Germinal center (tissue), 1 donor: ENCODE measurements at places on chromosomes 1 and 21.

DNA sequence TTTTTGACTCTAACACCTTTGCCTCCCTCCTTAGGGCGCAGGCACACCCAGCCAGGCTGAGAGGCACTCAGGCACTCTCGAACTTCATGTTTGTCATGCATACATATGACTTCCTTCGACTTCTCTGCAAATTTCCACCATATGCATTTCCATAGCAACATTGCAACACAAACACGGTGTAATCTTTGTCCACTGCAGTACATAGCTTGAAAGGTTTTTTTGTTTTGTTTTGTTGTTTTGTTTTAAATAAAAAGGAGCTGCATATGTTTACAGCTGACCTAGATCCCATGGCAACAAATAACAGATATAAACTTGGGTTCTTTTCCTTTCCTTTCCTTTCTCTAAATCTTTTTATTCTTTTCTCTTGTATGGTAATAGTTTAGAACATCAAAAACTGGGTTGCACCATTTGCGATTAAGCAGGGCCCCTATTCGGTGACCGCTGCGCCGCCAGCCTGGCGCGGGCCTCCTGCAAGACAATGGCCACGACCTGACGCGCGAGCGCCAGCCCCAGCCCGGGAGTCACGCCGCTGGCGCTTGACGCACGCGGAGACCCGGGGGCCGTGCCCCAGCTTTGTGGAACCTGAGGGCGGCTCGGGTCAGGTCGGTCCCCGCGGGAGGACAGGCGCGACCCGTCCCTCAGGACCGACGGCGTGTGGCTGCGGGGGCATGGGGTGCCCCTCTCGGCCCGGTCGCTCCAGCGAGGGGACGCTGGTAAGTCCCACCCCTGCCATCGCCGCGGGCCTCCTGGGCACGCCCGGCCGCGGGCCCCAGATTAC is 35.2 kb downstream of the CCN1 start:
- DNase-seq: no peak

- no peak for DNase-seq
These were observed 138.3 kb upstream of the LMO4 start for GRCh38 chr1:87190402-87190801.

DNA sequence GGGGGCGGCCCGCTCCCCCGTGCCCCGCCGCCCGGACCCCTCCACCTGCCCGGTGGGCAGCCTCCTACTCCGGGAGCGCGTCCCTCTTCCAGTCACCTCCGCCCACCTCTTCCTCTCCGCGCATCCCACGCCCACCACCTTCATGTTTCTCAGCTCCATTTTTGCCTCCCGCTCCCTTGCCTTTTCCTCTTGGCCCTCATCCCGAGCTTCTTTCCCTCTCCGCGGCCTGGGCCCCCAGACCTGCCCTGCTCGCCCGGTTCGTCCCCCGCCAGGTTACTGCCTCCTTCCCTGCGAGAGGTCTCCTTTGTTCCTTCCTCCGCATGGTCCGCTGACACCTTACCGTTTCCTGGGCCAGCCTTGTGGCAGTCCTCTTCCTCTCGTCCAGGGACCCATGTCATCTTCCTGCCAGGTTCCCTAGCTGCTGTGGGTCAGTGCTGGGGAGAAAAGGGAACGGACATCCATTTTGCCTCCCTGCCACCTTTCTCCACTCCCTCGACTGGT is 563 bp downstream of the QSOX1 start:
- DNase-seq: no peak

DNA sequence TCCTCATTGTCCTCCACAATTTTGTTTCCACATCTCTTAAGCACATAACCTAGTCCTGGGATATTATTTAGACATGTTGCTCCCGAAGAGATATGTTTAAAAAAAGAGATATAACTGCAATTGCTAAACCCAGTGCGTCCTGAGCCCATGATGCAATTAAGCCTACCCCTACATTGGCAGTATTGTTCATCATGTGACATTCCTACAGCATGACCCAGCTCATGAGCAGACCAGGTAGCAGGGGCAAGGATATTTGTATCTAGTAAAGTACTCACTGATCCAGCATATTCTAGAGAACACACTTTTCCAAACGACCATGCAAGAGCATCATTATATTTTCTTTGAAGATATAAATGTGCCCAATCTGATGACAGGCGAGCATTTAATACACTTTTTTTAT is 1.2 kb downstream of the ADAM30 start:
- DNase-seq: no peak

- no peak for DNase-seq
These were observed 46.9 kb downstream of the HLX start for GRCh38 chr1:220926146-220926545.

GRCh38 chr1:241591317-241591716 is 48.9 kb downstream of the CHML start:
- no peak for DNase-seq

GRCh38 chr1:223524930-223525451 is 131.8 kb downstream of the CCDC185 start:
- DNase-seq: no peak

DNA sequence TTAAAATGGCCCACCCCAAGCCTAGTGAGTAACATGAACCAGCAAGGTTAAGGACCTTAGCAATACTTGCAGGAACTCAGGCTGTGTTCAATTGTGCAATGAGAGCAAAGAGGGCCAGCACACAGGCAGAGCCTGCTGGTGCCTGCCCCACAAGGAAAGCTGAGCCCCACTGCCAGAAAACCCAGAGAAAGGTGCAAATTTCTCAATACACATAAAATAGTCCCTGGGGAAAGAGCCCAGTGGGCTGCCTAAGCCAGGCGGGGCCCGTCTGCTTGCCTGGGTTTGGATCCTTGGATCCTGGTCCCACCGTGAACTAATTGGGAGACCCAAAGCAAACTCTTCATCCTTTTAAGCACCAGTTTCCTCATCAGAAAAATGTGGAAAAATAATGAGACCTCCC is 128.5 kb upstream of the CACNA1E start:
- DNase-seq: no peak

- no peak for DNase-seq
These were observed 50.9 kb downstream of the TOR1AIP2 start for GRCh38 chr1:179826626-179827280.

GRCh38 chr1:116999596-116999995 is 2.0 kb upstream of the CD101 start:
- no peak for DNase-seq

GRCh38 chr1:41319807-41320711 is 41.2 kb upstream of the FOXO6 start:
- DNase-seq: no peak

- no peak for DNase-seq
These were observed 1.3 kb downstream of the ADAMTS1 start for GRCh38 chr21:26843933-26844257.

DNA sequence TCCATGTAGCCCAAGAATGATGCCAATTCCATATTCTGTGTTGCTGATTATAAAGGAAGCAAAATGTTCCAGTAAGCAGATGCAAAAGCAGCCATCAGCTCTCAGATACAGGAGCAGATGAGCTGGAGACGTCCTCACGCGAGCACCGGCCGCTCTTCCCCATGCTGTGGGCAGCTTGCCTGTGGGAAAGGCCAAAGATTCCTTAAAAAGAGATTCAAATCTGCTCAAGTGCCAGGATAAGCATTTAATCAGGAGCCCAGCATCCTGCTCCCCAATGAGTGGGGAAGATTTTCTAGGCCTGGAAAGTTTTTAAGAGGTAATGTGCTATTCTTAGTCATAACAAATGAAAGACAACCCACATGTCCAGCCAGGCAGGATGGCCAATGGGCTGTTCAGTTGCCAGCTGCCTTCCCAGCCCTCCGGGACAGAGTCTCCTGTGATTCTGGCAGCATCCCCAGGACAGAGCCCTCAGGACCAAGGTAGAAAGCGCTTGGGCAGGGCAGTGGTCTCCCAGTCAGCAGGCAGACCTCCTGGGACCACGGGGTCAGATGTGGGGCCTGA is 108.2 kb upstream of the TMPRSS2 start:
- no peak for DNase-seq

DNA sequence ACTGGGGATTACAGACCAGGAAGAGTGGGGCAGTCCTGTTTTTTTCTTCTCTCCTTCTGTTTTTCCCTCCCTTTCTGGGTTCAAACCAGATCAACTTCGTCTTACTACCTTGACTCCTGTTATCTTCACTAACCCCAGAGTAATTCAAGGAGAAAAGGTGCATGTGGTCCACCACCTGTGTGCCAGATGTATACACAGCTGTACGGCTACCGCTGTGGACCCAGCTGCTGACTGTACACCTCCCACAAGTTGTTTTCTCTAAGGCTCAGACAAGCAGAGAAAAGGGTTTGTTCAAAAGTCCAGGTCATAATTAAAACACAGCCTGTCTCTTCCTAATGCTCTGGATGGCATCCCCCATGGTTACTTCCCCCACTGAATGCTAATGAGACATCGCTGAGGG is 102.1 kb downstream of the LMX1A start:
- DNase-seq: no peak

DNA sequence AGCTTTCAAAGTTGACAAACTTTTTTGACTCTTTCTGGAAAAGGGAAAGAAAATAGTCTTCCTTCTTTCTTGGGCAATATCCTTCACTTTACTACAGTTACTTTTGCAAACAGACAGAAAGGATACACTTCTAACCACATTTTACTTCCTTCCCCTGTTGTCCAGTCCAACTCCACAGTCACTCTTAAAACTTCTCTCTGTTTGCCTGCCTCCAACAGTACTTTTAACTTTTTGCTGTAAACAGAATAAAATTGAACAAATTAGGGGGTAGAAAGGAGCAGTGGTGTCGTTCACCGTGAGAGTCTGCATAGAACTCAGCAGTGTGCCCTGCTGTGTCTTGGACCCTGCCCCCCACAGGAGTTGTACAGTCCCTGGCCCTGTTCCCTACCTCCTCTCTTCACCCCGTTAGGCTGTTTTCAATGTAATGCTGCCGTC is 160.8 kb upstream of the SGIP1 start:
- DNase-seq: no peak

- no peak for DNase-seq
These were observed 391 bp upstream of the KIAA1614 start for GRCh38 chr1:180912211-180912800.

GRCh38 chr1:64162151-64162550 is 41.3 kb upstream of the UBE2U start:
- DNase-seq: no peak

DNA sequence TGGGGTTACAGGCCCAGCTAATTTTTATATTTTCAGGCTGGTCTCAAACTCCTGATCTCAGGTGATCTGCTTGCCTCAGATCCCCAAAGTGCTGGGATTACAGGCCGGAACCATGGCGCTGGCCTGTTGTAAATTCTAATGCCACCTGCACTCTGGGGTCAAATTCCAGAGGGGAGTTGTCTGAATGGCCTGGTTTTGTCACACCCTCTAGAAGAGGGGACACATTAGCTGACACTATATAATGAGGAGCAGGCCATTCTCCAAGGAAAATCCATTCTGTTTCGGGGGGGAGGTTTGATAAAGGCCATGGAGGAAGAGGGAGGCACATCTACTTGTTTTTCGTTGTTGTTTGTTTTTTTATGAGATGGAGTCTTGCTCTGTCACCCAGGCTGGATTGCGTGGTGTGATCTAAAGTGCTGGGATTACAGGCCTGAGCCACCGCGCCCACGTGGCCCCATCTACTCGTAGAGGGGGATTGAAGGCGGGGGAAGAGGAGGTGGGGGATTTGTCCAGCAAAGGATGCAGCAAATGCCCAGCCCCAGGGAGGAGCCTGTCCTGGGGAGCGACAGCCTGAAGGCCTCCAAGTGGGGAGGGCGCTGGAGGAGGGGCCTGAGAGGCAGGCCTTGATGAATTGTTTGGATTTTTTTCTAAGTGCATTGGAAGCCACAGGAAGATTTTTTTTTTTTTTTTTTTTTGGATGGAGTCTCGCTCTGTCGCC is 78.4 kb upstream of the SLC45A1 start:
- DNase-seq: no peak

DNA sequence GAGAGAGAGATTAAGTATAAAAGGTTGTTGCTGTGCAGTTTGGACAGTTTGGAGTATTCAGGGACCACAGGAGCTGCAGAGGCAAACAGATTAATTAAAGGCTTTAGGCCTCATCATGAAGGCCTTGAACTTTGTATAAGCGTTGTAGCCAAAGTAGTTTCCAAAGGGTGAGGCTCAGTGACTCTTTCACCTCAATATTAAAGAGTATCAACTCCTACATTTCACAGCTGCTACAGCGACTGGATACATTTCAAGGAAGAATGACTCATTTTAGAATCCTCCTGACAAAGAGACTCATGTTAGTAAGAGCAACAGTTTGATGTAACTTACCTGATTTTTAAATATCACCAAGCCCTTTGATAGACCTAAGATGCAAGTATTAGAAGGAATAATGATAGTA is 355.5 kb downstream of the HLX start:
- DNase-seq: no peak

DNA sequence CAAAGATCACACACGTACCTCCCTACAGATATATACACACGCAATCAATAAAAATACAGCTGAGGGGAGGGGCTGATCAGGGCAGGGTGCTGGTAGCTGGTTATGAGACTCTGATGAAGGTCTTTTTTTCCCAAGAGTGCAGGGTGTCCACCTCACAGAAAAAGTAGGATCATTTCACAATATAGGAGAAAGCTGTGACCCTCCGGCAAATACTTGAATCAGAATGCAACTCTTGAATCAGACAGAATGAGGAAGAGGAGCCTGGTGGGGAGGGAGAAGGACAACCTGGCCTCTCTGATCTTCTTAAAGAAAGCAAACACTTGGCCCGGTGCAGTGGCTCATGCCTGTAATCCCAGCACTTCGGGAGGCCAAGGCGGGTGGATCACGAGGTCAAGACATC is 269.3 kb downstream of the PCP4 start:
- no peak for DNase-seq

DNA sequence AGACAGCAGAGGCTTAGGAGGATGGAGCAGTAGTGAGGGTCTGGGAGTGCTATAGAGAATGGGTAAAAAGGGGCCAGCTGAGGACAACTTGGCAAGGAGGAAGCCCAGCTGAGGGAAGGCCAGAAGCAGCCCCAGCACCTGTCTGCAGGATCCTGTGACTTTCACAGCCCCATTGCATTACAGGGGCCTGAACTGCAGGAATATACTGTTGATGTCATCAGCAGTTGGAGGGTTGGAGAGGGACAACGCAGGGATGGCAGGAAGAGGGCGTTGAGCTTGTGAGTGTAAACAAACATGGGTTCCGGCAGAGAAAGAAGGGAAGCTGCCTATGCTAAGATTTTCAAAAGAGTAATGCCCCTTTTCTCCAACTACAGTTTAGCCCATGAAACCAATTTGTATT is 628.5 kb downstream of the SMYD3 start:
- DNase-seq: no peak

- DNase-seq: peak; percentile 26
These were observed 120.9 kb downstream of the SYT2 start for GRCh38 chr1:202589190-202589930.

GRCh38 chr1:243236604-243237252 is 18.4 kb downstream of the CEP170 start:
- no peak for DNase-seq

DNA sequence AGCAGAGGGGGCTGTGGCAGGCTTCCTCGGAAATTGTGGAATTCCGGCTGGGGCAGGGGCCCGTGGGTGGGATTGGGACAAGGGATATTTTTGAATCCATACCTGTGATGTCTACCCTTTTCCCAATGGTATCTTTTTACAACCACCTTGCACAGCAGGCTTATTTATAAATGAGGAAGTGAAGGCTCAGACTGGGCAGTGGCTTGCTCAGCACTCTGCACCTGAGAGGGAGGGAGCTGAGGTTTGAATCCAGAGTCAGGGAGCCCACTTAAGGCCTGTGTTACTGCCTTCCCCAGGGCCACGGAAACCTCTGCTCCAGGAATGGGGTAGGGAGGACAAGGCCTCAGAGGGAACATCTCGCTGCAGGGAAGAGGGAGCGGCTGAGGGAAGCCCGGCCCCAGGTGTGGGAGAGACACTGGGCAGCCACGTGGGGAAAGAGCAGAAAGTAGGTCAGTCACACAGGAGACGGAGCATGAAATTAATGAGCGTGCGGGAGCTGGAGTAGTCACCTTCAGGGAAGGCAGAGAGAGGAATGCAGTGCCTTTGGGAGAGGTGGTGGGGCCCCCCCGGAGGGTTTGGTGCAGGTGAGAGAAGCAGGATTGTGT is 35.4 kb upstream of the SCMH1 start:
- no peak for DNase-seq
